Ammon's horn (tissue), 1 donor: ENCODE measurements at places on chromosomes 4 and X.

DNA sequence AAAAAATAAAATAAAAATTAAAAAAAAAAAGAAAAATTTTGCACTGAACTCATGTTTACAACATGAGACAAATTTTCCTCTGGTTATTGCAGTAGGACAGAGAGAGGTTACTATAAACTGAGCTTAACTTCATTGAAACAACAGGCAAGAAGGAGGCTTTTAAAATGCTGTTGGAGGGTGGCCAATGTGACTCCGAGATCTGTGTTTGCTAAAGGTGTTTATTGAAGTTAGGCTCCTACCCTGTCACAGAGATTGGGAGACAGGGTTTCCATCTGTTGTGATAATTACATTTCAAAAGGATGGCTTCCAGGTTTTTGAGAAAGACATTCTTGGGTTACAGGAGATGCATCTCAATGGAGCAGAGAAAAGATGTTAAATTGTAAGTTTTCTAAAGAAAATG lies 370.5 kb upstream of the HS3ST1 start:
- no peak for DNase-seq

DNA sequence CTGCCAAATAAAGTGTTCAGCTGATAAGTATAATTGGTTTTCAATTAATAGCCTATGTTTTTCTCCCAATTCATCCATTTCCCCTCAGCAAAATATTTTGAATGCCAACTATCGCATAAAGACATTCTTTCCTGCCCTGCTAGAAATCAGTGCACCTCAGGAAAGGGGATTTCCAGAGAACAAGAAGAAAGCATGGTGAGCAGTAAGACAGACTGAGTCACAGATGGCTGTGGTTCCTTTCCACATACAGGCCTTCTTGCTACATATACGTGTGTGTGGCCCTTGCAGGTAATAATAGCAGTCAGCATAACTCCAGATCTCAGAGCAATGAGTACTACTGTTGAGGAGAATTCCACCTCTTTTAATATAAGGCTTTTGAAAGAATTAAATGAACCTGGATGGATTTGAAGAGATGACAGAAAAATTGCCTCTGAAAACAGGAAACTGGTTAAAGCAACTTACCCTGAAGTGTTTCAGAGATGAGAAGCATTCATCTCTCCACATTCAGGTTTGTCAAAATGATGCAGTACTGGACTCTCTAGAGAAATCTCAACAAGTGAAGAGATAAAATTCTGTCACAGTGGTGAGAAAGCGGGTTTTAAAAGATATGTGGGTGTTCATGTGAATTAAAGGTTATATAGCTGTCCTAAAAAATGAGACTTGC lies 13.6 kb downstream of the GASK1B start:
- no peak for DNase-seq

GRCh38 chr4:6575503-6576240 lies 683 bp downstream of the MAN2B2 start:
- DNase-seq = no peak

DNA sequence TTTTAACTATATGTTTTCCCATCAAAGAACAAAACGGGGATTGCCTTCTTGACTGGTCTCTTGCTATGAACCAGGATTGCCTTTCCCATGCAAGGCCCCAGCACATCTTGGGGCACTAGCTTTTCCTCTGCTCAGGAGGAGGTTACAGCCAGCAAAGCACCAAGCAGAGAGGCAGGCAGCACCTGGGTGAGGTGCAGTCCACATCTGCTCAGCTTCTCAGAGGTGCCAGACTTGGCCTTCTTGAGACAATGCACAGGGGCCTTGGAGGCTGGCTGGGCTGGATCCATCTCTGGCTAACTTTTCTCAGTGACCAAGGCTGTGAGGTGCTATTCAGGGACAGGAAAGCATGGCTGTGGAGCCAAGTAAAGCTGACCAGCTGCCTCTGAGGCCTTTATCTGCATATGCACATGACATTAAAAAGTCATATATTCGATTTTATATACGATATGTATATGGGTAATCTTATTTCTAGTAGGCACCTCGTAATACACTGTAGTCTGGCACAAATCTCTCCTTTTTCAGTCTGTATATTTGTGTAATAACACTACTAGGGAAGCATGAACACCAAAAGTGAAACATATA lies 86.9 kb downstream of the CC2D2A start:
- no peak for DNase-seq

- DNase-seq = no peak
Observed at GRCh38 chr4:158884280-158884679, 115.5 kb downstream of the FNIP2 start.

DNA sequence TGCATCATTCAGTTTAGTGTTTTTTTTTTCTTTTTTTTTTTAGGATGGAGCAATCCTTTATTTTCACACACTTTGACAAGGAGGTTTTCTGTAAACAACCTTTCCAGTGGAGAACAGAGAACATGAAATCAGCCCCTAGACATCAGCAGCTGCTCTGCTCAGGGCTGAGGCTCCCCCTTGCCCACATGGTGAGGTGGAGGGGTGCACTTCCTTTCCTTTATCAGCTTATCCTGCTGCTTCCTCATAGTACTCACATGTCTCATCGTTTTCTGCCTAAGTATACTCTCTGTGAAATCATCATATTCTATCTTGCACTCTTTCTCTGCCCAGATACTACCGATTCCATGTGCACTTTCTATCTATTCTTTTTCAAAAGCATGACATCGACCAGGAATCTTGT lies 47.6 kb upstream of the PRSS12 start:
- no peak for DNase-seq

GRCh38 chr4:75598390-75598789 lies 31.9 kb downstream of the CDKL2 start:
- no peak for DNase-seq

- DNase-seq = no peak
Observed at GRCh38 chr4:79585834-79586233, 177.8 kb upstream of the GK2 start.

GRCh38 chr4:24595659-24596058 lies 11.3 kb upstream of the DHX15 start:
- DNase-seq = no peak

GRCh38 chr4:15198070-15198727 lies 195.9 kb downstream of the CPEB2 start:
- DNase-seq = no peak

DNA sequence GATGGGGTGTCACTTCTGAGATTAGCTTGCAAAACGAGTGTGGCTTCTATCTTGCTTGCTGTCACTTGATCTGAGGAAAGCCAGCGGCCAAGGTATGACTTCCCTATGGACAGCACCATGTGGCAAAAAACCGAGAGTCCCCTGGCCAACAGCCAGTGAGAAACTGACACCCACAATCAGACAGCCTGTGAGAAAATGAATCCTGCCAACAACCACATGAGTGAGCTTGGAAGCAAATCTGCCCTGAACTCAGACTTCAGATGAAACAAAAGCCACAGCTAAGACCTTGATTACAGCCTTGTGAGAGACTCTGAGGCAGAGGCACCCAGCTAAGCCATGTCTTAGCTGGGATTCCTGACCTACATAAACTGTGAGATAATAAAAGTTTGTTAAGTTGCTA lies 45.5 kb downstream of the PPP1R2C start:
- DNase-seq = no peak

GRCh38 chr4:114343015-114343414 lies 255.6 kb upstream of the UGT8 start:
- DNase-seq = no peak

DNA sequence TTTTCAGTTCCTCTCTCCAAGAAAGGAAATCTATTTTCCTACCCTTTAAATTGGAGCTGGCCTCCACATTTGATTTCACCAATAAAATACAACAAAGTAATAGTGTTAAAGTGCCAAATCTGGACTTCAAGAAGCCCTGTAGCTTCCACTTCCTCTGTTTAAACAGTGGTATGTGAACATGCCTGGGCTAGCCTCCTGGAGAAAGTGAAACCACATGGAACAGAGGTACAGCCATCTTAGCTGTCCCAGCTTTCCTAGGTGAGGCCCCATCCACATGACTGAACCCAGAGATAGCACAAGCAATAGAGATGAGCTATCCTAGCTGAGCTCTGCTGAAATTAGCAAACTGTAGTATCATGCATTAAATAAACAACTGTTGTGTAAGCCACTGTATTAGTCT lies 131.8 kb upstream of the VCX start:
- DNase-seq = no peak

DNA sequence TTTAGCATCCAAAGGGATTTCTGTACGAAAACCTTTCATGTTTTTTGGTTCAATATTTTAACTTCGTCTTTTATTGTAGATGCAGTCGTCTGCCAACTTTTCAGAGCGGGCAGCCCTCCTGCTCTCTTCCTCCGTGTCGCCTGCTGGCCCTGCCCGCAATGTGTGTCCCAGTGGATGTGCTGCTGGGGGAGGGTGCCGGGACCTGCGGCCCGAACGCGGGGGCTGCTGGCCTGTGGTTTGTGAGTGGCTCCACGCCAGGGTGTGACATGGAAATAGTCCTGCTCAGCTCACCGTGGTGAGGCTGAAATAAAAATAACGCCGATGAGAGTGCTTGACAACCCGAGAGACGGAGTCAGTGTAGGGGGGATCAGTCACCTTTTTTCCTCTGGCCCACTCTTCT lies 59.7 kb upstream of the GRPEL1 start:
- no peak for DNase-seq

GRCh38 chrX:130163398-130163797 lies 2.2 kb downstream of the AIFM1 start:
- no peak for DNase-seq

- no peak for DNase-seq
Observed at GRCh38 chr4:123832173-123833026, 435.8 kb downstream of the SPRY1 start.

DNA sequence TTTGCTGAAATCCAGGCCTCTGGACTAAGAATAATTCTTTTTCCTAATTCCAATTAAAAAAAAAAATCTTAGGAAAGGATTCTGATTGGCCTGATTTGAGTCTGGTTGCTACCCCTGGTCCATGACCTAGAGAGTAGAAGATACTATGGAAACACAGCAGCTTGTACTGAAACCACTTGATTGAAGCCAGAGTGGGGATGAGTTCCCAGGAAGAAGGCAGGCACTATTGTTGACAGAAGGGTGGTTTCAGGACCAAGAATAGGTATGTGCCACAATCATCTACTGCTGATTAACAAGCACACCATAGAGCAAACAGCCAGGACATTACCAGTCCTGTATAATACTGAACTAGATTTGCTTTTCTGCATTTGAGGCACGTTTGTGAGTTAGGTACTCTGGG lies 29.6 kb downstream of the STX18 start:
- DNase-seq = no peak

- no peak for DNase-seq
Observed at GRCh38 chr4:114603497-114603896, 4.9 kb downstream of the UGT8 start.

DNA sequence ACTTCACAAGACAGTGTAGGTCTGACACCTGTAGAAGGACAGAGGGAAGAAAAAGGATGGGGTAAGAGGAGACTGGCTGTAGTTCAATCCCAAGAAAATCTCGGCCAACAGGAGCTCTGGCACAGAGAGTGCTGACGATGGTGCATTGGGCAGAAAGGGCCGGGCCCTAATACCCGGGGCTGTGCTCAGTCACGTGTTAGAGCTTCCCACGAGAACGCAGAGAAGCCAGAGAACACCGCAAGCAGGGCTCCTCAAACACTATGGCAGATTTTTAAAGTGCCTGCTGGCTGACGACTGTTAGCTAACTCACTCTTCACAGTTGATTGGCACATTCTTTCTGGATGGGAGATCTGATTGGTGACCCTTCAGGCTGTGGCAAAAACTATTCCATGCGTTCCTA lies 35.5 kb downstream of the EREG start:
- no peak for DNase-seq

DNA sequence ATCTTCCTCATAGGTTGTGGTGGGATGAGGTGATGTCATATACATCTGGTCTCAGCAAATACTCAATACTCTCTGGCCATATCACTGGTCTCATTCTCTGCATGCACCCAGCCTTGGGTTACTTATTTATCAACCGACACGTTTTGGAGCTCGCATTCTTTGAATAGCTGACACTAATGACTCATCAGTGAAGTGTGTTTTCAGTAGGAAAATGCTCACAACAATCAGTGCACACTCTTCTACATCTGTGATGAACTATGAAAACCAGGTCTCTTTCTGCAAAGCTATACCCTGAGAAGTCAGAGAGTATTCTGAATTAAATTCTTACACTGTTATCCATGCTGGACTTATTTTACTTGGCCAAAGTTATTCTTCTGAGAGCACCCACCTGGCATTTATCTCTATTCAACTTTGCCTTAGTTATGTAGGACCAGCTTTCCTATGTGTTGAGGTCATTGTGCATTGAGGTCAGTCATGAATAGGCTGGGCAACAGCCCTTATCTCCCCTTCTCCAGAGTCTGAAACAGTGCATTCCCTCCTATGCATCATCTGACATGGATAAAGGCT lies 58.7 kb upstream of the DHX15 start:
- no peak for DNase-seq

- no peak for DNase-seq
Observed at GRCh38 chr4:106126062-106126461, 189.9 kb downstream of the TBCK start.
